Fibroblast of the aortic adventitia (primary cell): ENCODE measurements at places on chromosomes 3 and 15. TPM values are rescaled to one million over a fixed set of nuclear protein-coding genes. Genes with fewer than 3 reads are reported as not detected.

Gene VIPR1
- 5.6 TPM in 1 of 2 replicates, not detected in the other for total RNA-seq

Gene EXD1
- total RNA-seq, result not detected in 2 replicates

Gene CHRD
- total RNA-seq, result 0.36 and 4.6 TPM in 2 replicates

Gene MYLK
- 73.8 and 74.7 TPM in 2 replicates for total RNA-seq

Gene PLEKHO2
- total RNA-seq, result 16.0 and 21.8 TPM in 2 replicates

Gene IL12A
- 1.1 and 1.2 TPM in 2 replicates for total RNA-seq

Gene IL16
- total RNA-seq, result 0.65 and 1.4 TPM in 2 replicates

Gene NR1I2
- total RNA-seq, result 0.27 TPM in 1 of 2 replicates, not detected in the other

Gene SLC22A13
- 0.45 TPM in 1 of 2 replicates, not detected in the other for total RNA-seq

Gene CORO2B
- 8.1 and 23.3 TPM in 2 replicates for total RNA-seq

Gene PFKFB4
- 4.7 and 6.1 TPM in 2 replicates for total RNA-seq

Gene CFAP20DC
- total RNA-seq, result 1.3 and 7.3 TPM in 2 replicates

Gene PRSS50
- total RNA-seq, result not detected in 2 replicates

Gene IFRD2
- 45.3 and 72.7 TPM in 2 replicates for total RNA-seq

Gene PRR20G
- not detected in 2 replicates for total RNA-seq

Gene EPHA3
- 0.98 and 6.1 TPM in 2 replicates for total RNA-seq
